ENCODE measurements at places on chromosomes 11 and 22.

- peak overlapping the region; percentile 82 for H3K4me3 ChIP-seq
- H3K27ac ChIP-seq = peak overlapping the region; percentile 88
- H3K4me1 ChIP-seq = peaks cover 39% of the 10 kb centered on the region
- DNase-seq = no peak
- H3K36me3 ChIP-seq = no peaks in the 10 kb centered on the region
These were observed 697 bp upstream of the PAFAH1B2 start for GRCh38 chr11:117143390-117143789.

- no peak overlapping the region for H3K27ac ChIP-seq
- H3K27me3 ChIP-seq = peaks cover 16% of the 10 kb centered on the region
- peaks cover 7% of the 10 kb centered on the region for H3K4me1 ChIP-seq
- no peak for DNase-seq
- H3K36me3 ChIP-seq = no peaks in the 10 kb centered on the region
These were observed 47.9 kb downstream of the WT1 start for GRCh38 chr11:32387411-32387810.

GRCh38 chr11:126053415-126054286, 9.0 kb downstream of the CDON start:
- DNase-seq = no peak
- no peaks in the 10 kb centered on the region for H3K27me3 ChIP-seq
- no peaks in the 10 kb centered on the region for H3K4me1 ChIP-seq
- H3K4me3 ChIP-seq = no peak overlapping the region
- H3K36me3 ChIP-seq = no peaks in the 10 kb centered on the region

DNA sequence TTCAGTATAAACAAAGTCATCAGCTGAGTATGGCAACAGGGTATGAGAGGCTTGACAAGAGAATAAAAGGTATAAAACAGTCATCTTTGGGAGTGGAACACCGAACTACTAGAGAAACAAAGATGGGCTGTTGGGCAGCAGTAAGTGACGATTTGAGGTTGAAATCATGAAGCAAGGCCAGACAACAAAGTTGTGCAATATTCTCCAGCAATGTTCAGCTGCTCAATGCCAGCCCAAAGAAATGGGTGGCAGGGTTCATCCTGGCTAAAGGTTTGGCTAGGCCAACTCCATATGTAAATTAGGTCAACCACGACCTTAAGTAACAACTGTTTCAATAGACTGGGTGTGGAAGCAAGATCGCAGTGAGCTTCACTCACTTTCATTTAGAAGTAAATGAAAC, 6.2 kb downstream of the APIP start:
- H3K36me3 ChIP-seq = peaks cover 26% of the 10 kb centered on the region
- no peak overlapping the region for H3K4me3 ChIP-seq
- no peak overlapping the region for H3K27ac ChIP-seq
- H3K4me1 ChIP-seq = peaks cover under 1% of the 10 kb centered on the region
- no peaks in the 10 kb centered on the region for H3K27me3 ChIP-seq
- no peak for DNase-seq

Data from spleen (tissue), 13 donors.